ENCODE measurements at places on chromosomes 6 and 20.

DNA sequence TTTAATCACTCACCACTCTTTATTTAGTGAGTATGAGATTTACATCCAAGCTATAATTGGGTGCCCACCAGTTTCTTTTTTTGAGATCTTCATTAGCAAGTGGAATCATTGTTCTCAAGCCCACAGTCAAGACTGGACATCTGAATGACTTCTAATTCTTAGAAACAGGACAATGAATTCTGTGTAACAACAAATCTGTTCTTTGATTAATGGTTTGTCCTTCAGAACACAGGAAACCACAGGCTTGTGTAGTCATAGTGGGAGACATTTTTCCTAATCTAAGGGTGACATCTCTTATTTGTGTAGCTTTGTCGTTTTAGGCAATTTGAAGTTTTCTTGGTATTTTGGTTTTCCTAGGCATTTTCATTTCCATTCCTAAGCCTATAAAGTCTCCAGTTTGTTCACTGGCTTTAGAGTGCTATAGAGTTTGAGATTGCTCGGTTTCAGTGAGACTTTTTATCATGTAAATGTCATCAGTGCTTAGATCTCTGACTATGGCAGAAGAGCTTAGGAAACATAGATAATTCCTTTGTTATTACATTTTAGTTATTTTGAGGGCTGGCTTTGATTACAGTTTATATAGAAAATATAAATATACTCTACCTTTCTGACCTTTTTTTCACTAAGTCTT, 903.9 kb upstream of the MAP3K7 start:
- no peaks in the 10 kb centered on the region for H3K36me3 ChIP-seq
- H3K4me1 ChIP-seq = no peaks in the 10 kb centered on the region
- no peak overlapping the region for H3K27ac ChIP-seq
- H3K27me3 ChIP-seq = no peaks in the 10 kb centered on the region
- no peak overlapping the region for H3K4me3 ChIP-seq

DNA sequence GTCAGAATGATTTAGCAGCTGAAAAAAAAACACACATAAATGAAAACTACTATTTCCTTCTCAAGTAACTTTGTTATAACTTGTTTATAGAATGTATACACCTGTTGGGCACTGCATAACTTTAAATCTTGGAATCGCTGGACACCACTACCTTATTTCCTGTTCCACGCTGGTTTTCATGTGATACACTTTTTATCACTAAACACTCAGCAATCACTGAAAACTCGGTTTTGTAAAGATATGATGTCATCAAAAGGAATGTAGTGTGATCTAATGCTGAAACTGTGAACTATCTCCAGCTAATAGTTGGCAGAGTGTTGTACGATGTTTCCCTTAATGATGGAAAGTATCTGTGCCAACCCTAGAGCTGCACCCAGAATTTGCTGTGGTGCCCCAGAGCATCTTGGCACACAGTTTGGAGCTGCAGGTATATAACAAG, 127.9 kb downstream of the BACH2 start:
- H3K36me3 ChIP-seq = no peaks in the 10 kb centered on the region
- DNase-seq = no peak
- H3K27ac ChIP-seq = no peak overlapping the region
- peaks cover 26% of the 10 kb centered on the region for H3K4me1 ChIP-seq
- H3K27me3 ChIP-seq = no peaks in the 10 kb centered on the region
- no peak overlapping the region for H3K4me3 ChIP-seq

GRCh38 chr6:149020319-149020718, 273.5 kb downstream of the UST start:
- no peaks in the 10 kb centered on the region for H3K4me1 ChIP-seq

GRCh38 chr6:145783796-145784195, 30.8 kb downstream of the FBXO30 start:
- no peaks in the 10 kb centered on the region for H3K36me3 ChIP-seq
- H3K27ac ChIP-seq = no peak overlapping the region
- H3K4me1 ChIP-seq = peaks cover 5% of the 10 kb centered on the region
- no peaks in the 10 kb centered on the region for H3K27me3 ChIP-seq
- no peak overlapping the region for H3K4me3 ChIP-seq
- DNase-seq = no peak

GRCh38 chr20:33812152-33812849, 1.2 kb downstream of the CHMP4B start:
- H3K36me3 ChIP-seq = peaks cover 6% of the 10 kb centered on the region
- peak overlapping the region; percentile 97 for H3K27ac ChIP-seq
- H3K4me1 ChIP-seq = peaks cover 55% of the 10 kb centered on the region
- no peaks in the 10 kb centered on the region for H3K27me3 ChIP-seq
- peak overlapping the region; percentile 99 for H3K4me3 ChIP-seq

DNA sequence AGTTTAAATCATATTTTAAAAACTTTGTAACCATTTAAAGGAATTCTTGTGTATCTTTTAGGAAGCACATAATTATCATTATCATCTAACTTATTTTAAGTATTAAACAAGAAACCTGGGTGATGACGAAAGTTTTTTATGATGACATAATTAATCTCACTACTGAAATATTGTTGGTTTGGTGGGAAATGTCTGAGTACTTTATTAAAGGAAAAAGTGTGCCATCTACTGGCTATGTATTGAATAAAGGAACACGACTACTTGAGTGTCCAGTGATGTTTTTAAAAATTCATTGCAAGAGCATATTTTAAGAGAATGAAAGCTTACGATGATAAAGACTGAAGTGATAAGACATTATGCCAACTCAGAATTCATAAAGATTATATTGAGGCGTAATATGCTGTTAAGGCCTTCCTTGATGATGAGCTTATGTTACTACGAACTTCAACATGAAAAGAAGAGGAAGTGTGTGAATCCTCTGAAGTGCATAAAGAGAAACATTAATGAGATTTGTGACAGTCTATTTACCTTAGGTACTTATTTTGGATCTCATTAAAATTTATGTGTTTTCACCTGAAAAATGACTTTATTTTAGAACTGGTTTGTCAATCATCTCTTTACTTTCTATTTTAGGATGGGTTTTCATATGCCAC, 12.0 kb upstream of the TRMT11 start:
- DNase-seq = no peak
- no peaks in the 10 kb centered on the region for H3K27me3 ChIP-seq
- H3K27ac ChIP-seq = no peak overlapping the region
- H3K4me1 ChIP-seq = no peaks in the 10 kb centered on the region

- no peak overlapping the region for H3K27ac ChIP-seq
- no peaks in the 10 kb centered on the region for H3K36me3 ChIP-seq
- no peak for DNase-seq
Observed at GRCh38 chr20:21075471-21075870, 30.7 kb downstream of the LINC00237 start.

DNA sequence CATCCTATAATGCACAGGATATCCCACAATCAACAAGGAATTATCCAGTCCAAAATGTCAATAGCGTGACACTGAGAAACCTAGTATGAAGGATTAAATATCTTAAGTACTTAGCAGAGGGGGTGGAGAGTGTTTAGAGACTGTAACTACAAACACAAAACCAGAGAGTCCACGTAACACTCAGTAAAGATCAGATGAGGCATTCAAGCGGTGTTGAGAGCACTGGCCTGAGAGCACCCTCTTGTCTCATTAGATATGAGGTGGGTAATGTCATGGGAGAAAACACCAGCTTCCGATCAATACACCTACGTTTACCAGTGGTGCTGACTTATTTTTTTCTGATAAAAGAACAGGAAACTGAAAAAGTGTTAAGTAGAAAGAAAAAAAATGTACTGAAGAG, 2.3 kb downstream of the FAM184A start:
- H3K27me3 ChIP-seq = no peaks in the 10 kb centered on the region
- H3K36me3 ChIP-seq = no peaks in the 10 kb centered on the region
- peaks cover 35% of the 10 kb centered on the region for H3K4me1 ChIP-seq
- no peak overlapping the region for H3K4me3 ChIP-seq
- peak overlapping the region; percentile 88 for H3K27ac ChIP-seq

DNA sequence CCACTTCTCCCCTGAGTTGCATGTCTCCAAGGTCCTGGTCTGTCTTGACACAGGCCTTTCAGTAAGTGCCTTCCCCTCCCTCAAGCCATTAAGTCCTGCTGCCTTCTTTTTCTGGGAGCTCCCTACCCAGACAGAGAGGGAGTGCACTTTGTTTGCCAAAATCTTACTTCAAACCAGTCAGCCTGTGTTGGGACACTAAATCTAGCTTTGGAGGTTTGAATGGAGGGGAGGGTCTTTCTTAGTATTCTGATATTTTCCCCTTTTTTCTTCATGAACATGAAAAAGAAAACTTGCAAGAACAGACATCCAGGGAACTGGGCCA, 170.7 kb upstream of the PMEPA1 start:
- no peak overlapping the region for H3K4me3 ChIP-seq
- H3K27ac ChIP-seq = peak overlapping the region; percentile 52
- H3K4me1 ChIP-seq = peaks cover 8% of the 10 kb centered on the region

DNA sequence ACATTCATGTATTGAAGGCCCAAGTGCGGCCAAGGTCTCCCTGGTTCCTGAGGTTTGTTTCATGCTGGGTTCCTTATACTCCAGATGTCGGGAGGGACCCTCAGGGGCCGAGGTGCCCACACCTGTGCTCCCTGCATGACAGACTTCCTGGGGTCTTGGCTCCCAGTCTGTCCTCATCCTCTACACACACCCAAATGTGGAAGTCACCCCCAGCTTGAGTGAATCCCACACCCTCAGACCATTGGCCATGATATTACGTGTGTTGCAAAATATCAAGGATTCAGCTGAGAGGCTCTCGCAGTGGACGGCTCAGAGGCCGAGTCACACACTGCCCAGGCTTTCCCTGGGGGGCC, 82.2 kb upstream of the DUSP22 start:
- H3K27me3 ChIP-seq = peaks cover 70% of the 10 kb centered on the region
- H3K36me3 ChIP-seq = no peaks in the 10 kb centered on the region
- DNase-seq = no peak
- no peaks in the 10 kb centered on the region for H3K4me1 ChIP-seq
- H3K4me3 ChIP-seq = no peak overlapping the region
- no peak overlapping the region for H3K27ac ChIP-seq

DNA sequence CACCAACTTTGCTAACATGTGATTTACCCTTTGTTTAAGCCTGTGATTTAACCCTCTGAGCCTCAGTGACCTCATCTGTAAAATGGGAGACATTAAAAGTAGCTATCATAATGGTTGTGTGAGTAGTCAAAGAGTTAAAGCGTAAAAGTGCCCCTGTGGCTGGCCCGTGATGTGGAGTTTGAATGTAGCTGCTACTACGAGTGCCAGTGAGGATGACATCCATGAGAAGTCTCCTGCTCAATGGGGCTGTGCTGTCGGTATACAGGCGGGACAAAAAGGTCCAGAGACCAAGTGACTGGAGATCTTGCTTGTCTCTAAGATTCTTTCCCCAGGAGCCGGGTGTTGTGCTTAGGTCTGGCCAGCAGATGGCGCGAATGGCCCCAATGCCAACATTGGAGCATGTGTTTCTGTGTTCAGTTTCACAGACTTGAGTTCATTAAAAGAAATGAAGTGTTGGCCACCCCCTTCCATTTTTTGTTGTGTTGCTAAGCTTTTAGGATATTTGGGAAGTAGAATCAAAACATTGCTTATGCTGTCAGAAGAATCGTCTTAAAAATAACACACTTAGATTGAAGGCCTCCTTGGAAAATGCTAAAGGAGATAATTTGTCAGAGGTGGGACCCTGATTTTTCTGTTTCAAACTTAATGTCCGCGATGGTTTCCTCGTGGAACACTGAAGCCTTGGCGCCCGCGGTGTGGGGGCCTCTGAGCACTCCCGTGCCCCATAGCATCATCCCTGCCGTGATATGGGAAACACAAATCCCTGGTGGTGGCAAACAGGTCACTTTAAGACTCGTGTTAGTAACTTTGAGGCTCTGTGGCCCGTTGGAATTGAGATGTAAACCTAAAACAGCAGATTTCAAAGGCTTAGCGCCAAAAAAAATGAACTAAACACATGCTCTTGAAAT, 9.3 kb upstream of the RBM38 start:
- H3K4me3 ChIP-seq = no peak overlapping the region
- peak; percentile 95 for DNase-seq
- peaks cover 22% of the 10 kb centered on the region for H3K36me3 ChIP-seq

Measured in esophagus muscularis mucosa (tissue), 4 donors.